ENCODE measurements at places on chromosomes 4 and X.

DNA sequence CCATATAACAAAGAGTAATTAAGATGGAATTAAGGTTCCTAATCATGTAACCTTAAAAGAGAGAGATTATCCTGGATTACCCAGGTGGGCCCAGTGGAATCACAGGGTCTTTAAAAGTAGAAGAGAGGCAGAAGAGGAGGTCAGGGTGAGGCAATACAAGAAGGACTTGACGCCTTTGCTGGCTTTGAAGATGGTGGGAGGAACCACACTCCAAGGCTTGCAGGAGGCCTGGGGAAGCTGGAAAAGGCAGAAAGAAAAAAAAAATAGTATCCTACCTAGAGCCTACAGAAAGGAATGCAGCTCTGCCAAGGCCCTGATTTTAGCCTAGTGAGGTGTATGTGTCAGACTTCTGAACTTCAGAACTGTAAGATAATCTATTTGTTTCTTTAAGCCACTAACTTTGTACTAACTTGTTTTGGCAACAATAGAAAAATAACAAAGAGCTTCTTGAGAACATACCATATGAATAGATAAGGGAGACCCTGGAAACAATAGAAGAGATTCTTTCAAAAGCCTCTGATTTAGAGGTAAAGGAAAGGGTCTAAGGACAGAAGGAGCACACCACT lies 229.9 kb upstream of the TTC29 start:
- no peak for DNase-seq

DNA sequence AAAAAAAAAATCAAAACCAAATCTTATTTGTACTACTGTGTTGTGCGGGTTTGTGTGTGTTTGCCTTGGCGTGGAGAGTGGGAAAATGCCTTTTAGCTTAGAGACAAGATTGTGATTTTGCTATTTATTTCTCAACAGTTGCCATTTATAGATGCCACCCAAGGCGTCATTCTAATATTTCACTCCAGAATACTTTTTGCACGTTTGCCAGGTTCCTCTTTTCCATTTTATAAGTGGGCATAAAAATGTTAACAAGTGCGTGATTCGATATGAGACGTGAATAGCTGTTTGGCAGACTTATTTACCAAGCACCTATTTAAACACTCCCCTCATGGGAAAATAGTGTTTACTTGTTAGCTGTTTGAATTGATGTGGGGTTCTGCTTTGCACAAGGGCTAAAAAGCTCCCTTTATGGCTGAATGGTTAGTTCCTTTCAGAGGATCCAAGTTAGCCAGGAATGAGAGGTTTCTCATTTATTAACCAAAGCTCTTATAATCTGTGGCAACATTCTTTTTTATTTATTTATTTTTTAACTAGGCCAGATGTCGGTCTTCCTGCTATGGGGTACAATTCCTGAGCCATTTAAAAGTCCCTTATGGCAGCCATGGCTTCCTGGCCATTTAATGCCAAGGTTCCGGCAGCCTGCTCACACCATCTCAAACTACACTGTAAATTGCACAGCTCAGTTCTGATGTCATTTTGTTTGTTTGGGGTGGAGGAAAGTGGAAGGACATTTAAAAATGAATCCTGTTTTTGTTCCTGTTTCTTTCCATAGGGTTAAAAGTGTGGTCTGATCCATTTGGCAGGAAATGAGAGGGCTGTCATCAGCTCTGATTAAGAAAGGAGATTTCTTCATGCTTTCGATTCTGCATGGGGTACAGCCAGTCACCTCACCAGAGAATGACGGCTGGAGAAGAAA lies 14.6 kb downstream of the SMIM20 start:
- no peak for DNase-seq

GRCh38 chr4:25113915-25114904 lies 46.0 kb downstream of the SEPSECS start:
- DNase-seq: no peak

DNA sequence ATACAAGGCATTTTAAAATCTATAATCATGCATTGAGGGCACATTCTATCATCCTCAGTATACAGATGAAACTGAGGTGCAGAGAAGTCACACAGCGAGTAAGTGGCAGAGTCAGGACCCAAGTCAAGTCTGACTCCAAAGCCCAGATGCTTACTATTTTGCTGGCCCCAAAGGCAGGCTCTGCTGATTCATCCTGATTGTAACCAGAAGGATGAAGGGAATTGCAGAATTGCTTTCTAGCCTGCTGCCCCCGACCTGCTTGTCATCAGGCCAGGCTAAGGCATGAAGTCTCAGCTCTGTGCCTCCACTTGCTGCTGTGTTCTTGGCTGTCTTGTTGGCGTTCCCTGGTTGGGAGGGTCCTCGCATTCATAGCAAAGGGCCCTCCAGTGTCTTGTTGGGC lies 62.7 kb downstream of the SLC9A6 start:
- no peak for DNase-seq

GRCh38 chrX:101605728-101606127 lies 12.1 kb downstream of the ARMCX6 start:
- DNase-seq: no peak

DNA sequence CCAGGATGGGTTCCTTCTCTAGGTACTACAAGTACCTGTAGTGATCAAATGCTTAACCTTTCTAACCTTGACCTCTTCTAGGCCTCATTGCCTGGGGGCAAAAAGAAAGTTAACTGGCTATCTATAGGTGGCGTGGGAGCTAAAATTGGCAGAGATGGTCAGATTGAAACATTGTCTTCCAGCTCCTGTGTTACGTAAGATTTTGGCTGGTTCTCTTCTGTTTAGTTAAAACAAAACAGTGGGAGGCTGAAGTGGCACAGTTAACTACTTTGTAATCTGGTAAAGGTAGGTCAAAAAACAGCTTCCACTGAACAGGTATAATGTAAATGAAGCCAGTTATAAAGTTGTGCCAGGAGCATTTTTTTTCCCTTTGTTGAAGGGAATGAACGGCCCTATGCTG lies 115.2 kb downstream of the MBNL3 start:
- no peak for DNase-seq

- no peak for DNase-seq
These were observed 1441.6 kb upstream of the PCDH7 start for GRCh38 chr4:29278585-29278984.

- DNase-seq: no peak
These were observed 25.7 kb upstream of the TMEM131L start for GRCh38 chr4:153440475-153440874.

- no peak for DNase-seq
These were observed 21.6 kb downstream of the LUZP4 start for GRCh38 chrX:115311139-115311538.

DNA sequence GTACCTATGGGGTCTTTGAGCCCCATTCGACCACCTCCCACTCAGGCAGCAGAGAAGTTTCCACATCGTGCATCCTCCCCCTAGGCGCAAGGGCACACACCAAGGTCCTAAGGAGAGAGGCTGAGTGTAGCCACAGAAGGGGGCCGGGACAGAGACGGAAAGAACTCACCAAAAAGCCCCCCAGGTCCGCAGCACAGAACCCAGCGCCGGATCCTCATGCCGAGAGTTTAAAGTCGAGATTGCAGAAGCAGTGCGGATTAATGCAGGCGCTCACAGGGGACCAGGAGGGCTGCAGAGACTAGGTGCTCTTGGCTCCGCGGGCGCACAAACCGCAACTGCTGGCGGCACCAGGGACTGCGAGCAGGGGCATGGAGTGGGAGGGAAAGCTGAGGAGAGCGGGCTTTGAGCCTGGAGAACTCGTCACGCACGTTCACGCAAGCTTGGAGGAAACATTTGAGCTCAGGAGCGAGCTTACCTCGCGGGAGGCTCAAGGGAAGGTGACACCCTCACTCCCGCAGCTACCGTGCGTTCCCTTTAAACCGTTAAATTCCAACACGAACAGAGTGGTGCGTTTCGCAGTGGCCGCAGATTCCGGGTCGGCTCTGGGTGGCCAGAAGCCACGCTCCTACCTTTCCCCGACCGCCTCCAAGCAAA lies 8.5 kb downstream of the NKX3-2 start:
- DNase-seq: no peak

- no peak for DNase-seq
These were observed 77.1 kb upstream of the RXFP1 start for GRCh38 chr4:158444621-158445020.

GRCh38 chrX:2342281-2342688 lies 158.5 kb downstream of the DHRSX start:
- DNase-seq: no peak

DNA sequence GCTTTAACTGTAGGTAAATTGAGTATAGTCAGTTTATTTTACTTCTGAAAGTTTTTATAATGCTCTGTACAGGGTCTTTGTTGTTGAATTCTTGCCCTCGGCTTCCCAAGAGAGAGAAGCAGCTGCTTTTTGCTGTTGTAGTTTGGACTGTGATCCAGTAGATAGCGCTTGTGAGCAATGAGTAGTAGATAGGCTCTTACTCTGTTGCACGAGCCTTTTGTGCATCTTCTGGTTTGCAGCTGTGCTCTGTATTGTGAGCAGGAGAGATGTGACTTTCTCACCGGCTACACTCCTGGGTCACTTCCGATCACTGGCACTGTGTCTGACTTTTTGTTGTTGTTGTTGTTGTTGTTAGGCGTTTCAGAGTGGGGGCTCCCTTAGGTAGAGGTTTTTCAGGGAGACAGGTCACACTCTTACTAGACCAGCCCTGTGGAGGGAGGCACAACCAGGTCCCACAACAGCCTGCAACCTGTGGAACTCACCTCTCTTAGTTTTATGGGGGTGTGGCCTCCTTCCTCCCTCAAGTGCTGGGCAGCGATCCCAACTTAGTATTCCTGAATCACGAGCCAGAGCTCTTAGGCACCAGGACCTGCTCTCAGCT lies 822.1 kb upstream of the GALNTL6 start:
- no peak for DNase-seq

- no peak for DNase-seq
These were observed 45.1 kb downstream of the ADGRL3 start for GRCh38 chr4:61245069-61245714.

GRCh38 chr4:115865736-115866135 lies 752.3 kb upstream of the NDST4 start:
- DNase-seq: no peak

GRCh38 chr4:150145090-150145945 lies 67.1 kb downstream of the DCLK2 start:
- DNase-seq: no peak

DNA sequence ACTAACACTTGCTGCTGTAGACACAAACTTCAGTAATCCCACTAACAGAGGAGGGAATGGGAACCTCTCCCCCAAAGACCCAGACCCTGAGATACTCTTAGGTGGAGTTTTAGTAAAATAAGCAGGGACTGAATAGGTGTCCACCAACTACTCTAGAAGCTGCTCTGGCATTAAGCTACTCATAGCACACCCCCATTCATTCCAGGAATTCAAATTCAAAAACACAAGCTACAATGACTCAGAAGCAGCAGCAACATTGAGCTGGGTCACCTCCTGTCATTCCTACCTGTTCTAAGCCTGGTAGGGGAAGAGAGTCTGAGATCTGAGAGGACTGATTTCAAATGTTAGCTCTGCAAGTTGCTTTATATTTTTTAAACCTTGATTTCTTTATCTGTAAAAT lies 135.4 kb upstream of the FRMPD4 start:
- DNase-seq: no peak

- DNase-seq: no peak
These were observed 3.5 kb downstream of the TMSB4X start for GRCh38 chrX:12978205-12979025.

GRCh38 chrX:9355739-9356138 lies 109.1 kb upstream of the TBL1X start:
- DNase-seq: no peak

- DNase-seq: no peak
These were observed 18.4 kb downstream of the MAGEB17 start for GRCh38 chrX:16185725-16186136.

DNA sequence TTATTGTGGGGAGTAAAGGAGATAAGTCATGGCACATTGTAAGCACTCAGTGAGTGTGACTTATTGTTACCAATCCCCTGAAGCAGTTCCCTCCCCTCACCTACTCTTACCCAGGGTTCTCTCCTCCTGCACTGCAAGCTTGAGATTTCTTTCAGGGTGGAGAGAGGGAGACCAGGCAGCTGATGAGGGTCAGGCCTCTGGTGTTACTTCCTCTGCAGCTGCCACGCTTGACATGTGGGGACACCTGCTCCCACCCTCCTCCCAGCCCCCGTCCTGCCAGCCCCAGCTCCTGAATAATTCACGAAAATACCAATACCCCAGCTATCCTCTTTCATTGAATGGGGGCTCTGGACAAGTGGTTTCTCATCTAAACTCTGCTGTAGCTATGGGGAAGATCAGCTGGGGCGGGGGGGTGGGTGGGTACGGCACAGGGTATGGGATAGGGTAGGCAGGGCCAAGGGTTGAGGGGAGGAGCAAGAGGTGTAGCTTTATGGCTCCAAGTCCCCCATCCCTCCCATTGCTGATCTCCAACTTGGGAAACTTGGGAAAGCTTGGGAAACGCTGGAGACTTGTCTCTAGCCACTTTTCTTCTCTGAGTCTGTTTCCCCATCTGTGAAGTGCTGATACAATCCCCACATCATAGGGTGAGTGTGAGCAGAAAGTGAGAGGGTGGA lies 148.5 kb upstream of the PJA1 start:
- no peak for DNase-seq

- DNase-seq: no peak
These were observed 361.6 kb upstream of the EMCN start for GRCh38 chr4:100879471-100879870.

- no peak for DNase-seq
These were observed 88.7 kb downstream of the SLC16A2 start for GRCh38 chrX:74509989-74510388.

DNA sequence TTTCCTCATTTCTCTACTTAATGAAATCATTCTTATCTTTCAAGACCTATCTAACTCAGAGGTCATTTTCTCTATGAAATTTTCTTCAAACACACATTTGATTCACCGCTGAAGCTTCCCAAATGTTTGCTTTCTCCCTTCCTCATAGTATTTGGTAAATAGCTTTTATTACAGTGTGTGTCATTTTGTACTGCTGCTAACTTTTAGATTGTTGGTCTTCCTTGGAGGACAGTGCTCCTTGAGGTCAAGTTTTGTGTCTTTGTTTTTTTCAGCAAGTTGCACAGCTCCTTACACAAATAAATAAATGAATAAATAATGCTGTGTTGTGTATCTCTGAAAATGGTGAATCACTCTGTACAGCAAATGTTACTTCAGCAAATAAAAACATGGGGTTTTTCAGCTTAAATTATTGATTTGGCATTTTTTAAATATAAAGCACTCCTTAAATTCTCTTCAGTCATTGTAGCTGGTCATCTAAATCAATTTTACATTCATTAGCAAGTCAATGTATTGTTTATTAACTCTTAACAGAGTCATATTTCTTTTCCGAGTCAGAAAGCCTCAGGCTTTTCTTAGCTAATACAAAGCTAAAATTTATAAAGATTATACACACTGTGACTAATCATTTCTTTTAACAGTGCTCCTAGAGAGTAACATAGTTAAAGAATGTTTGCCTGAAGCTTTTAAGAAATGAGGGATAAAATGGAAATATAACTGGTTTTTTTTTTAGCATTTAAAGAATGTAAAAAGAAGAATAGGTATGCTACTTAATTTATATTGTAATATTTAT lies 30.1 kb upstream of the MAD2L1 start:
- no peak for DNase-seq

Measured in stimulated activated effector memory CD8-positive, alpha-beta T cell treated with anti-CD3 and anti-CD28 coated beads, Interleukin-12 subunit alpha, Interleukin-12 subunit beta, amount 100 ng/mL, for 72 hours (primary cell).